ENCODE measurements at places on chromosomes 2 and 18. TPM values are rescaled to one million over a fixed set of nuclear protein-coding genes. Genes with fewer than 3 reads are reported as not detected.

DNA sequence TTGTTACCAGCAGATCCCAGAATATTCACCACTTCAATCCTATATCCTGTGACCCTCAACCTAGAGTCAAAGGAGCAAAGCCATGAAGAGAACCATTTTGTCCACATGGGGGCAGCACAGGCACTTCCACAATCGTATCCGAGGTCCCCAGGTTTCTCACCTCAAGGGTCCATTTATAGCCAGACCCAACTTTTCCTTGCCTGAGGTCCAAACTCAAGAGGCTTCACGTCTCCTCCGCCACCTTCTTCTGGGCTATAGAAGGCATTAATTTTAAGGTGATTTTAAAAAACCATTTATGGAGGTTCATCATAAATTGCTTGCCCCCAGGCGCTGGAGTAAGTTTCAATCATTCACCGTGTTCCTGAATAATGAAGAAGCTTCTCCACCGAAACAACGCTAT lies 111.6 kb upstream of the NABP1 start:
- H3K27me3 ChIP-seq = peaks cover 53% of the 10 kb centered on the region
- H3K4me1 ChIP-seq = no peaks in the 10 kb centered on the region
- H3K4me3 ChIP-seq = no peak overlapping the region
- no peak overlapping the region for H3K27ac ChIP-seq

DNA sequence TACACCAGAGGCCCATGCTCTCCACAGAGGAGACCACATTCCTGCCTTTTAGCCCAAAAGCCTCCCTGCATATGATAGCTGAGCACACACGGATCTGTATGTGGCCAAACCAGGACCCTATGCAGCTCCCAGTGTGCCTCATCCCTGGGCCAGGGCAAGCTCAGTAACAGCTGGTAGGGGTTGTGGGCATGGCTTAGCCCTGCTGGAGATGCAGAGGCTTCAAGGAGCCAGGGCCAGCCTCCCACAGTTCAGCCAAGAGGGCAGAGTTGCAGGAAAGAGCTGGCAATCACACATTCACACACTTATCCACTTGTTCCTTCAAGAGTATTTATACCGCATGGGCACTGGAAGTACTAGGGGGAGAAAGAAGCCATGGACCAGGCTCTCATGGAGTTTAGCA lies 1.6 kb upstream of the LIMS2 start:
- H3K4me1 ChIP-seq = peaks cover 89% of the 10 kb centered on the region
- peak overlapping the region; percentile 99 for H3K27ac ChIP-seq
- peaks cover 2% of the 10 kb centered on the region for H3K36me3 ChIP-seq
- H3K4me3 ChIP-seq = no peak overlapping the region
- H3K27me3 ChIP-seq = no peaks in the 10 kb centered on the region
- DNase-seq = no peak

TDRD15 gene
- total RNA-seq = not detected

GRCh38 chr2:145914716-145915115 lies 1394.8 kb upstream of the ZEB2 start:
- no peak overlapping the region for H3K4me3 ChIP-seq
- no peaks in the 10 kb centered on the region for H3K27me3 ChIP-seq
- DNase-seq = no peak
- no peaks in the 10 kb centered on the region for H3K36me3 ChIP-seq
- peaks cover 5% of the 10 kb centered on the region for H3K4me1 ChIP-seq

GRCh38 chr2:352696-353095 lies 64.8 kb upstream of the ALKAL2 start:
- H3K36me3 ChIP-seq = no peaks in the 10 kb centered on the region
- H3K27ac ChIP-seq = no peak overlapping the region
- H3K4me3 ChIP-seq = no peak overlapping the region

- DNase-seq = no peak
- H3K4me1 ChIP-seq = peaks cover 10% of the 10 kb centered on the region
- H3K27ac ChIP-seq = no peak overlapping the region
- H3K4me3 ChIP-seq = no peak overlapping the region
These were observed 189.6 kb upstream of the SIX3 start for GRCh38 chr2:44751754-44752479.

DNA sequence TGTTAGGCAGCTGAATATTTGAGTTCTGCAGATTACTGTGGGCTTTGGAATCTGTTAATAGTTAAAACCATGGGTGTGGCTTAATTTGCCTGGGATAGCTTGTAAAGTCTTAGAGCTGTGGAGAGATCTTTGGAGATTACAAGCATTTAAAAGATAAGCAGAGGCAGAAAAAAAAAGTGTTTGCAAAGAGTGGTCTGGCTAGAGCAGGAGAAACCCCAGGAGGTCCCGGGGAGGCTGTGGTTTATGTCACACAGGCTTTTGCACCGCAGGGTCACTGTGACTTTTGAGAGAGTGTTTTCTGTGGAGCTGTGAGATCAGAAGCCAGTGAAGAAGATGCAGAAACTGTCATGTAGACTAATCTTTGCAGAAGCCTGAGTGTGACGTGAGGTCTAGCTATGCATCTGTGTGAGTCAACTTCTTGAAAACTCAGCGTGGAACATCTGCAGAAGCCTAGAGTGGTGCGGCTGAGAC lies 49.0 kb downstream of the SETBP1 start:
- H3K4me3 ChIP-seq = no peak overlapping the region
- H3K27ac ChIP-seq = no peak overlapping the region
- no peaks in the 10 kb centered on the region for H3K36me3 ChIP-seq
- H3K27me3 ChIP-seq = no peaks in the 10 kb centered on the region
- peaks cover 27% of the 10 kb centered on the region for H3K4me1 ChIP-seq

ANKRD30BL gene
- not detected for total RNA-seq

USP37 gene
- total RNA-seq = 5.7 TPM

ZNF892 gene
- 4.0 TPM for total RNA-seq

DNA sequence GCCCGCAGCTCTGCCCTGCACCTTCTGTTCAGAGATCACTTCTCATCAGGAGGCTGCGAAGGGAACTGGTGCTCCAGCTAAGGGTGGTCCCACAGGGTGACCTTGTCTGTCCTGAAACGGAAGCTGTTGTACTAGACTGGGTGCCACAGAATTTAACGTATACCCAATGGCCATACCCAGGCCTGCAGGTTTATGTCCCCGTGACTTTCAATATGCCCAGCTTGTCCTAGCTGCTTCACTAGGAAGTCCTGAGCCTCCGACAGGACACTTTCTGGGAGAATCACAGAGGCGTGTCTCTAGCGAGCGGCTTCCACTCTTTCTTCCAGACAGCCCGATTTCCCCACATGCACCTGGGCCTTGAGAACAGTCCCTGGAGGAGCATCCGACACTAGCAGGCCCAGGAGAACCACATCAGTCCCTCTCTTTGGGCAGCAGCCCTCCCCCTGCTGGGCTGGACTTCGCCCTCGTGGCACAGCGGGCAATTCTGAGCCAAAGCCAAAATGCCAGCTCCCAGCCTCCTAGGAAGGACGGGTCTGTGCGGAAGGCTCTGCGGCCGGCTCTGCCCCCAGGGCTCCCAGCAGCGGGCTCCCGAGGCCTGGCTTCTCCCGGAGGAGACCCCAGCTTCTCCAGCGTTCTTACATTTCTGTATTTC lies 91.9 kb upstream of the OTOS start:
- H3K36me3 ChIP-seq = no peaks in the 10 kb centered on the region
- H3K27me3 ChIP-seq = peaks cover 7% of the 10 kb centered on the region
- no peak overlapping the region for H3K4me3 ChIP-seq
- peak; percentile 12 for DNase-seq

All from left ventricle myocardium inferior (tissue), 1 donor.